Brain pericyte (primary cell): ENCODE measurements at places on chromosomes 4 and X.

- DNase-seq = no peak
These were observed 158.2 kb downstream of the DEFB131A start for GRCh38 chr4:9602389-9602914.

DNA sequence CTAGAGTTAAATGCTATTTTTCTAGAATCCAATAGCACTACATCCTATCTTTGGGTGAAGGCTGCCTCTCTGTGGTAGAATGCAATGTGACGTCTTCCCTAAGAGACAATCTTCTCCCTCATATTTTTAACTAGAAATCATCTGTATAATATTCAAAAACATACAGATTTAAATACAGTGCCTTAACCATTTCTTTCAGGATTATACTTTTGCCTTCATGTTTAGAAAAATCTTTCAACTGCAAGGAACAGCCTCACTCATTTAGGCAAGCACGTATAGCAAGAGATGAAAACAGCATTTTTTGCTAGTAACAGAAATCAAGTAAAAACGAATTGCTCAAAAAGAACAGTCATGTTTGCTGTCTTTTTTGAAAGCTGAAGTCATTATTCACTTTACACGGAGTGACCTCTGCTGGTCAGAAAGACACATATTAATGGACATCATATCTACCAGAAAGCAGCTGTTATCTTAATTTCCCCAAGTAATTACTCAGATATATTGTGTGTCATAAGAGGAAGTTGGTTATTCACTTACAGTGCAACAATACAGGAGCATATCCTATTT, 422.3 kb downstream of the STPG2 start:
- peak; percentile 12 for DNase-seq

GRCh38 chr4:6943012-6943884, 33.6 kb downstream of the TBC1D14 start:
- DNase-seq = no peak

- DNase-seq = no peak
These were observed 95.5 kb downstream of the NSUN7 start for GRCh38 chr4:40845154-40845835.

DNA sequence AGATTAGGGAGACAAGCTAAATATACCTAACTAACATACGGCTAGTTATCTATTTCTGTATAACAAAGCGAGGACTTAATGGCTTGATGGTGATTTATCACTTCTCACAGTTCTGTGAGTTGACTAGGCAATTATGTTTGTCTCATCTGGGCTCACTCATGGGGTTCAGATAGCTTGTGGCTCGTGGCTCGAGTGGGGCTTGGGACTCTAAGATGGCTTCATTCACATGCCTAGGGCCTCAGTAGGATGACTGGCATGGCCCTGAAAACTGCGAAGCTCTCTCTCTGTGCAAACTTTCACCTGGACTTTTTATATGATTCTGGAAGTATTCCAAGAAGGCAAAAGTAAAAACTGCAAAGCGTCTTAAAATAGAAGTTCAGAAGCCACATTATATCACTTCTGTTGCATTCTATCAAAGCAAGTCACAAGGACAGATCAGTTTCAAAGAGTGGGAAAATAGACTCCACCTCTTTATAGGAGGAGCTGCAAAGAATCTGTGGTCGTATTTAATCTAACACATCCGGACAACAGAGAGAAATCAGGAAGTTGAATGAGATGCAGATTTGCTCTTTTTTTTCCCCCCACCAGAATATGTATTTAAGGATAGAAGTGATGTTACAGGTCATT, 491.2 kb downstream of the INPP4B start:
- DNase-seq = no peak

DNA sequence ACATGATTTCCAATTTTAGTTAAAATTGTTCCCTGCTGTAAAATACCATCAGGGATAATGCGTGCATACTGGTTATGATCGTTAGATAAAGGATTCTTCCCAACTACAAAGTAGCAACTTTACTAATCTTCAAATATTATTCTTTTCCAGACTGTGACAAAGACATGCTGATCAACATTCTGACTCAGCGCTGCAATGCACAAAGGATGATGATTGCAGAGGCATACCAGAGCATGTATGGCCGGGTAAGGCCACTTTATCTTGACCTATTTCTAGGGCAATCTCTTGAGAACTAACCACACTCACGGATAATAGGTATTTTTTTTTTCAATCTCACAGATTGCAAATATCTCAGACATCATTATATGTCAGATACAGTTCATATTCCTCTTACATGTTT, 47.0 kb downstream of the ANXA10 start:
- DNase-seq = no peak

GRCh38 chr4:166078383-166078782, 205.3 kb downstream of the TLL1 start:
- DNase-seq = no peak

DNA sequence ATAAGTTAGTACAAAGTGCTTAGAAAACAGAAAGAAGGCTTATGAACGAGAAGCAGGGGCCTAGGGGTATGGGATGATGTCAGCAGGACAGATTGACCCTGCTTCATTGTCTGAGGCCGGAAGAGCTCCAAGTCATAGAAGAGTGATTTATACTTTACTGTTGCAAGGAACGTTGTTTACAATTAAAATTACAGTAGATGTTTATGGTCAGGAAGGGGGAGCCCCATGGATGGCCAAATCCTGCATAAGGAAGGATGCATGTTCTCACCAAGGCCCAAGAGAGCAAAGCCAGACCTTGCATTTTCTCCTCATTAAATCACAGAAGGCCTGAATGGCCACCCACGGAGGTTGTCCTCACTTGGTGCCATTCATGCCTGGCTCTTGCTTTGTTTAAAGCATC, 115.3 kb downstream of the LDB2 start:
- no peak for DNase-seq

DNA sequence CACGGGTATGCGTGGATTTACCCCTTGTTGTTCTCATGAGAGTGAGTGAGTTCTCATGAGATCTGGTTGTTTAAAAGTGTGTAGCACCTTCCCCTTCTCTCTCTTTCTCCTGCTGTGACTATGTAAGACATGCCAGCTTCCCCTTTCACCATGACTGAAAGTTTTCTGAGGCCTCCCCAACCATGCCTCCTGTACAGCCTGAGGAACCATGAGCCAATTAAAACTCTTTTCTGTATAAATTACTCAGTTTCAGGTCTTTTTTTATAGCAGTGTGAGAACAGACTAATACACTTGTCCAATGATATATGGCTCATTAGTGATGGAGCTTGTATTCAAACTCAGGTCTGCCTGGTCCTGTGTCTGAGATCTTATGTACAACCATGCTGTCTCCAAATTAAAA, 28.5 kb upstream of the RTL3 start:
- no peak for DNase-seq

- DNase-seq = no peak
These were observed 196.4 kb downstream of the GALNTL6 start for GRCh38 chr4:172009446-172010230.

GRCh38 chrX:151019856-151020255, 36.7 kb downstream of the HMGB3 start:
- no peak for DNase-seq

- no peak for DNase-seq
These were observed 6.8 kb downstream of the AKAP17A start for GRCh38 chrX:1598021-1598875.

DNA sequence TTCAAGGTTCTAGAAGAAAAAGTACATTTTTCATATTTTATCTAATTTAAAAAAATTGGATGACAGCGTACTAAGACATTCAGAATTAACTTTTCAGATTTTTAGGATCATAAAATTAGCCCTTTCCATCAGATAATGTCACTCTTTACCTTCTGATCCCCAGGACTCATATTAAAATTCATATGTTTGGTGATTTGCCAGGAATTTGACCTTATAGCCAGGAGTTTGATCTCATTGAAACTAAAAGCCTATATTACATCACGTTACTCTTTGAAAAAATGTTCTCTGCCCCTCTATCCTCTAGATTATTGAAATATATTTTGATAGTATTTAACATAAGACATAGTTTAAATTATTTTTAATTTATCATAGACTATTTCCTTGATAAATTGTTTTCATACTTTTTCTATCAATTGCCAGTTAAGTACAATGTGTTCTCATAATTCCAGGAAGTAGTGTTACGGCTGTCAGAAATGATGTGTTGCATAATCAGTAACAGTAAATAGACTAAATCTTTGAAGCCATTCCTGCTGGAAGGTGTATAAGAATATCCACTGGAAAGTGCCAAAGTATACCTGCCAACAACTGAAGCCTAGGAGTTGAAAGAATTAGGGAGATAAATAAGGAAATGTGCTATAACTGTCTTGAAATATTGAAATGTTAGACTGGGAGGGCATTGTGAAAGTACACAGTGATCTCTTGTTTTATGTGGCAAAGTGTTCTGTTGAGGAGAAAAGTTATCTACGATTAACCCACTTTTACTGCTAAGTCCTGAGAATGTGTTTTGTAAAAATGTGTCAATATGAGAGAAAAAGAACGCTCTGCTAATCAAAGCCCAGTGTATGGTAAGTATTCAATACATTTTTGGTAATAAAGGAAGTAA, 32.9 kb upstream of the PDGFC start:
- DNase-seq = no peak

DNA sequence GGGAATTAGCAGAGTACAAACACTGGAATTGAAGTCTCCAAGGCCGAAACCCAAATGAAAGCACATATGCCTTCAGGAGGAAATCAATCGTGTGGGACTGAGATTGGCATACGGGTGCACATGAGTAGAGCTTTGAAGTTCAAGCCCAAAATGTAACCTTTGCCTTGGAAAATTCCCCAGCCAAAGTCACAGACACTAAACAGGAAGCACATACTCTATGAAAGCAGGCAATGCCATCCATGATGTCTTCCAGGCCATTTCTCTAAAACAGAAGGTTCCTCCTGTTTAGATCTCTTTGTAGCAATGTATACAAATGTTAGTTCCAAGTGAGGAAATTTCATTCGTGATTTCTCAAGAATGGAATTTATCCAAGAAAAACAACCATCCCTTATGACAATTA, 162.5 kb downstream of the COL4A6 start:
- no peak for DNase-seq

DNA sequence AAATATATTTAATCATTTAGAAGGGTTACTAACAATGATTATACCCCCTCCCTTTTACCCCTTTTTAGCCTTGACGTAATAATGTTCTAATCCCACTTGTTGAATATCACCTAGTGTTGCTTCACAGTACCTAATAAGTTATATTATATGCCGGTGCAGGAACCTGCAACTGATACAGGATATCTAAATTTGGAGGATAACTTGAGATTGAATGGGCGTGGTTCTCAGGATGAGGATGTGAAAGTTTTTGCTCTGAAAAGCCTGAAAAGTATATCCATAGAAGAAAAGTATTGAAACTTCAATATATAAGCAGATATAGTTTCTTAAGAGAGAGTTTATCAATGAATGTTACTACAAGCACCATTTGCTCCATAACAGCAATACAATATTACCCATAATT, 59.8 kb downstream of the ZNF711 start:
- DNase-seq = no peak

GRCh38 chr4:25835384-25835783, 27.4 kb downstream of the SEL1L3 start:
- no peak for DNase-seq
